Left ventricle myocardium superior (tissue), 1 donor: ENCODE measurements at places on chromosomes 12 and 14. TPM values are rescaled to one million over a fixed set of nuclear protein-coding genes. Genes with fewer than 3 reads are reported as not detected.

DNA sequence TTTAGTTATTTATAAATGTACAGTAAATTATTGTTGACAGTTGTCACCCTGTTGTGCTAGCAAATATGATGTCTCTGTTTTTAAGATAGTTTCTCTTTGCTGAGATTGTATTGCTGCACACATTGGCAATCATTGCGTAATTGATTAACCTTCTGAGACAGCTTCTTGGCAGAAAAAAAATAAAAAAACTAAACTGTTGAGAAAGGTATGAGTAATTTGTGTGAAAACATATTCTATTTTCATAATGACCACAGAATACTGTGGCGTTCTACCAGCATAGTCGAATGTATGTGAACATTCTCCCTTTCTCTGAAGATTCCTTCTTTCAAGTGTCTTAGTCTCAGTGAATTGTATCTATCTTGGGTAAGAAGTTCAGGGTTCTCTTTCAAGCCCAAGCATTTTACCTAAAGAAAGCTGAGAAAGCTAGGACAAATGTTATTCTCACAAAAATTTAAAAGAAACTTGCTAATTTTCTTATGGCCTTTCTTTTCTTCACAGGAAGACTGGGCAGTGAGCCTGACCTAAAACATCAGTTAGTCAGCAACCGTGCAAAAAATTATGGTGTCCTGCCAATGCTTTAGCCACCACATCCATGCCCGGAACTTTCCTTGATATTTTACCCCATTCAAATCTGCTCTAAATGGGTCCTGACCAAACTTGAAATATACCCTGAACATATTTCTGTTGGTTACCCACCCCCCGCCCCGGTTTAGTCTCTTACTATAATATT lies 69.0 kb upstream of the REP15 start:
- no peak for DNase-seq

- DNase-seq = no peak
Observed at GRCh38 chr12:45582986-45583659, 146.4 kb upstream of the ARID2 start.

CPM gene
- total RNA-seq = 6.6 TPM

- no peak for DNase-seq
Observed at GRCh38 chr12:109288571-109288970, 20.5 kb downstream of the FOXN4 start.

DNA sequence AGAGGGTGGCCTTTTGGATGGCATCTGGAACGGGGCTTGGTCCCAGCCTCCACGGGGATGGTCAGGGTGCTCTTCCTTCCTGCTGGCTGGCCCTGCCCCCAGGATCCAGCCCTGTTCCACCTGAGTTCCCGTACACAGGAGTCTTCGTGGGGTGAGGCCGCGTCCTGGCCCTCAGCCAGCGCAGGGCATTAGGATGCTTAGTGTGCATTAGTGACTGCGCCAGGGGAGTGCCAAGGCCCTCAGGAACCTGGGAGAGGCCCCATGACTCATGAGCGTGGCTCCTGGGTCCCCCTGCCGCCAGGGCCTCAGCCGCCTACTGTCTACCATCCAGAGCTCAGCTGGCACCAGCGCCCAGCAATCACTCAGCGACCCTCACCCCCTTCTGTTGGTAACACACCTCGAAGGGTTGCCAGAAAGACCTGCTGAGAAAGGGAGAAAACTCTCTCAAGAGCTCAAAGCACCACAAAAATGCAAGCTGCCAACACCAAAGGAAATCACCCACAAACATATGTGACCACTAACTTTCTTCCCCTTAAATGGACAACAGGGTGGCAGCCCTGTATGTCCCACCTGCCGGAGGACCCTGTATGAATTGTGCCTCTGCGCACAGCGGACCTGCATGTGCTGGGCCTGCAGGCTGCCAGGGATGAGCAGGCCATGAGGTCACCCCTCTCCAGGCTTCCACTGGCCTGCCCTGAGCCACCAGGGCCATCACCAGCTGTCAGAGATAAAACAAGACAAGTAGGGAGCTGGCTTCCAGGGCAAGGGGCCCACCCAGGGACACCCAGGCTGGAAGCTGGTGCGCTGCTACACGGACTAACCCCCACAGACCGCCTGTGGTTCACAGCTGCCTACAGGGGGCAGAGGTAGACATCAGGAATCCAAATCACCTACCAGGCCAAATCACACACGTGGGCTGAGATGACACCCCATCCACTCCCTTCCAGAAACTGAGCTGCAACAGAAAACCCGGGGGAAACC lies 28.7 kb downstream of the CCDC85C start:
- peak; percentile 59 for DNase-seq

DNA sequence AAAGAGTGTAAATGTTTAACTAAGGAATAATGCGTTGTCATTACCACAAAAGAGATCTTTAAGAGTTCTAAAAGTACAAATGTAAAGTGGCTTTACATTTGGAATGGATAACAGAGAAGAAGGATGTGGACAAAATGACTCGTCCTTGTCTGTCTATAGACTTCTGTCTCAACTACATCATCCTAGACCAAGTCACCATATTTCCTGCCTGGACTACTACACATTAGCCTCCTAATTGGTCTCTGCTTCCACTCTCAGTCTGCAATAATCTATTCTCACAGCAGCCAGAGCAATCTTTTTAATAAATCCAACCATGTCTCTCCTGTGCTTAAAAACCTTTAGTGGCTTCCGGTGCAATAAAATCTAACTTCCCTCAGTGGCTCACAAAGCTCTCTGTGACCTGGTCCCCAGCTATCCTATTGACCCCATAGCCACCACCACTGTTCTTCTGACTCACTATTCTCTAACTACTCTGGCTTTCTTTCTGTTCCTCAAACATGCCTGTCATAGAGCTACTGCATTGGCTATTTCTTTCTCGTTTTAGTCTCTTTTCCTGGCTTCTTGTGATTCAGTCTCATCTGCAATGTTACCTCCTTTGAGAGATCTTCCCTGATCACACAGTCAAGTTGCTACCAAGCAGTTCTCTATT lies 91.1 kb downstream of the MYF5 start:
- DNase-seq = no peak

BEGAIN gene
- 0.79 TPM for total RNA-seq

DNA sequence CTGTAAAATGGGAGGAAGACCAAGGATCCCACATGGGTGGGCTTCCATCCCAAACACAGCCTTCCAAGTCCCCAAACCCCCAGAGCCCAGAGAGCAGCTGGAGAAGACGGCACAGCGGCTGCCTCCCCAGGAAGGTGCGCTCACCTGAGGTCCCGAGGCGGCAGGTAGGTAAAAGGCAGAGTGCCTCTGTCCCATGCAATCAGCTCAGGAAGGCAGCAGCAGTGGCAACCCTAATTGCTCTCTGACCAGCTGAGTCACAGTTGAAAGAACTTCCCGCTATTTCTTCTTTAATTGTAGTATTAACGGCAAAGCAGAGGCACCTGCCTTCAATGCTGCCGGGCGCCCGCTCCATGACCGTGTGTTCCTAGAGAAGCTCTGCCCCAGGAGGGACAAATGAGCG lies 91.1 kb upstream of the BCL11B start:
- no peak for DNase-seq

GRCh38 chr14:57871459-57872080 lies 5.7 kb upstream of the SLC35F4 start:
- DNase-seq = no peak

EPS8 gene
- 20.7 TPM for total RNA-seq
